ENCODE measurements at places on chromosomes 2 and 18.

- DNase-seq: no peak
Observed at GRCh38 chr2:230913406-230914143, 11.5 kb downstream of the GPR55 start.

- no peak for DNase-seq
Observed at GRCh38 chr18:79672490-79673276, 6.9 kb upstream of the CTDP1 start.

GRCh38 chr2:172427256-172427989 lies at the start of gene ITGA6:
TSS of gene ITGA6 (plus strand) at chr2:172427586.
- peak; percentile 81 for DNase-seq

DNA sequence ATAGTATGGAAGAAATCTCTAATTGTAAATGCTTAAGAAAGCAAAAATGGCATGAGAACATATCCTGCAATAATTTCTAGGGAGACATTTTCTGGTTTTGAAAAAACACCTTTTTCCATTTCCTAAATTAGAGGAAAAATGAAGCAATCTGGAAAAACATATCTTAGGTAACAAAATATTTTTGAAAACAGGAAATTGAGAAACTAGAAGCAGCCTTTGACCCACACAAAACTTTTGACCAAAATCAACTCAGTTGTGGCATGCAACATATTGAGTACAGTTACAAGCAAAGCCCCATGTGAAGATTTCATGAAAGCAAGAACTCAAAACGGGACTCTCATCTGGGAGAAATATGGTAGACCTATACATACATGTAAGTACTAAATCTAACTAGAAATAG lies 28.6 kb upstream of the CHAC2 start:
- DNase-seq: no peak

DNA sequence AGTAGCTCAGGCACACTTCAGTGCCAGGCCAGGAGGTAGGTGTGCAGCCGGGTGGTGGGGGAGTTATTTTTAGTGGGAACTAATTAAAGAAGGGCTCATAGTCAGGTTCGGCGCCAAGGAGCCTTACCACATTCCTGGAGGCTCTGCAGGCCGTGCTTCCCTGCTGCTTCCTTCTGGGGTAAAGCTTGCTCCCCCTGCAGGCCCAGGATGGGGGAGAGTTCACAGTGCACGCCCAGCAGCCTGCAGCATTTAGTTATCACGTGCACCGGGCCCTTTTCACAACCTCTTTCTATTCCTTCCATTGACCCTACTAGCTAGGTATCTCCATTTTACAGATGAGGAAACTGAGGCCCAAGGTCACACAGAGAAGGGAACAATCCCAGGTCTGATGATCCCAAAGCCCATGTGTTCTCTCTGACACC lies 2.5 kb downstream of the KCNF1 start:
- DNase-seq: peak; percentile 42

DNA sequence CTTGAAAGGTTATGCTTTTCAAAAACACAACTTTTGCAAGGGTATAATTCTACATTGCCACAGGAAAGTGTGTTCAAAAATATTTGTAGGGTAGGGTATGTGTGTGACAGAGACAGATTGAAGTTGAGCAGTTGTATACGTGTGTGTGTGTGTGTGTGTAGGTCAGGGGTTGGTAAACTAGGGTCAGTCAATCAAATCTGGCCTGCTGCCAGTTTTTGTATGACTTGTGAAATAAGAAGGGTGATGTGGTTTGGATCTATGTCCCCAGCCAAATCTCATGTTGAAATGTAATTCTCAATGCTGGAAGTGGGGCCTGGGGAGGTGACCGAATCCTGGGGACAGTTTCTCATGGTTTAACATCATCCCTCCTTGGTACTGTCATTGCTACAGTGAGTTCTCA lies 148.2 kb downstream of the CERS6 start:
- DNase-seq: no peak

DNA sequence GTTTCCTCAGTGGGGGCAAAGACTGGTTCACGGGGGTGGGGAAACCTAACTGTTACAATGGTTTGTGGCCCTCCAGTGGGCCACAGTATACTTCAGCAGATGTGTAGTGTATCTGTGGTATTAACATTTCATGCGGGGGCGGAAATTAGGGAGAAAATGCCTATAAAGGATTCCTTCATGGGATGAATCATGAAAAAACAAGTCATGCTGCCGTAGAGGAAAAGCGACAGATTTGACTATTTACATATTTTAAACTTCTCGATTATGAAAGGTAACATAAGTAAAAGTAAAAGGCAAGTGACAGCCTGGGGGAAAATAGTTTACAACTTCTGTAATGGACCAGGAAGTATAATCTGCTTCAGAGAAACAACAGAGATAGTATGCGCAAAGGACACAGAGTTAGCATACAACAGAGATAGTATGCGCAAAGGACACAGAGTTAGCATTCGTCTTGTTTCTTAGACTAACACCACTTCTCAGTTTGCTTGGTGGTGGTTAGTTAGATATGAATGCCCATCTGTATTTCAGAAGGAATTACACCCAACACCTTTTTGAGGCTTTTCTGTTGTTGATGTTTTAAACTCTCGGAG lies 41.1 kb downstream of the MRPS9 start:
- DNase-seq: no peak

GRCh38 chr18:46462523-46462922 lies 194.5 kb downstream of the LOXHD1 start:
- DNase-seq: no peak

DNA sequence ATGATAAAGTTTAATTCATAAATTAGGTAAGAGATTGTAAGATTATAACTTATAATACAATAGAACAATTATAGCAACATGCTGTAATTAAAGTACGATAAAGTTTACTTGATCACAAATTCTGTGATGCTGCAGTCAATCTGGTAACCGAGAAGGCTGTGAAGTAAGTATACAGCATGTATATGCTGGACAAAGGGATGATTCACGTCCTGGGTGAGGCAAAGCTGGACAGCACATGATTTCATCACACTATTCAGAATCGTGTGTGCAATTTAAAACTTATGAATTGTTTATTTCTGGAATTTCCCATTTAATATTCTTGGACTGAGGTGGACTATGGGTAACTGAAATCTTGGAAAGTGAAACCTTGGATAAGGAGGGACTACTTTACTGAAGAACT lies 522.2 kb upstream of the CNTNAP5 start:
- no peak for DNase-seq

DNA sequence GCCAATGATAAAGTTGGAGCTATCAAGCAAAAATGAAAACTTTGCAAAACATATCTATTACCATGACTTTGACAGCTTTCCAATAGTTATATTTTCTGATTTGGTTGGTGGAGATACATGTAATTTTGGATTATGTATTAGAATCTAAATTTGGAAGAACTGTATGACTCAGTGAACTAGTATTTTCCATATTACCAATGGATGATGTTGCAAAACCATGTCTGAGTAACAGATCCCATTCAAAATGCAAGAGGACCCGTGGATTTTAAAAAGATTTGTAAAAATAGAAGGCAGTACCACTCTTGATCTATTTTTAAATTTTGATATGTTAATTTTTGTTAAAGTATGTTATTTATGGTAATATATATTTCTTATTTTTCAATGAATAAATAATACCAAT lies 83.0 kb downstream of the TAF4B start:
- DNase-seq: no peak

GRCh38 chr2:9658972-9659371 lies 28.2 kb upstream of the YWHAQ start:
- DNase-seq: peak; percentile 70

DNA sequence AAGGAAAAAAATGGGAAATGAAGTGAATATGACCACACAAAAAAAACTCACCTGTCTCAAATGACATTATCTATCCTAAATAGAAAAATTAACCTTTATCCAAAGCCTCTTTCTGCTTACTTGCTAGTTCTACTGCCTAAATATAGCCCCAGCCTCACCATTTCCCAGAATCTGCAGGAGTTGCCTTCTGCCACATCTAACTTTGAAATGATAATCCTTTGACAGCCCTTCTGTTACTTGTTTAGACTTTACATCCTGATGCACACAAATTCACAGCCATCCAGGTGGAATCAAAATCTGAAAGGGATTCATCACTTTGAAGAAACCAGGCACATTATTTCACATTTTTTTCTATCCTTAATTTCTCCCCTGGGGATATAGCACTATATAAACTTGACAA lies 1356.2 kb upstream of the NXPH2 start:
- DNase-seq: no peak

DNA sequence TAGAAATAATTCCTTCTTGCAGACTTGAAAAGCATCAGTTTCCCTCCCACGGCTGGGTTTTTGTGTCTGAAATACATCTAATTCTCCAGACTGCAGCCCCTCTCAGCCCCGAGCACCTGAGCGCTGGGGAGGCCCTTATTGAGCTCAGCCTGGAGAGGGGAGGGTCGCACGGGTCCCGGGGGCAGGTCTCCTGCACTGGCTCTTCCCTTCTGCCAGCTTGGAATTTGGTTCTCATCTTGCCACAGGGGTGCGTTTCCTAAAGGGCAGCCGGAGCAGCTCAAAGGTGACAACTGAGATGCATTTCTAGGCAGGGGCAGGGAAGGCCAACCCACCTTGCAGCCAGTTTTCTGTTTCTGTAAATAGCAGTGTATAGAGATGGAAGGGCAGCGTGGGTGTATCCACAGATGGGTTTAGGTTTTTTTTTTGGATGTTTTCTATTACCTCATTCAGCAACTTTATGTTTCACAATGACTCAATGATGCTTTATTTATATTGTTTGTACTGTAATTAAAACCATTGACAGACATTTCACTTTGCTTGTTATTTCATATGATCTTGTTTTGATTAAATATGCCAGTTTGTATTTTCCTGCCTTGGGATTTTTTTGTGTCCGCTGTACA lies 37.0 kb downstream of the GBX2 start:
- DNase-seq: no peak

DNA sequence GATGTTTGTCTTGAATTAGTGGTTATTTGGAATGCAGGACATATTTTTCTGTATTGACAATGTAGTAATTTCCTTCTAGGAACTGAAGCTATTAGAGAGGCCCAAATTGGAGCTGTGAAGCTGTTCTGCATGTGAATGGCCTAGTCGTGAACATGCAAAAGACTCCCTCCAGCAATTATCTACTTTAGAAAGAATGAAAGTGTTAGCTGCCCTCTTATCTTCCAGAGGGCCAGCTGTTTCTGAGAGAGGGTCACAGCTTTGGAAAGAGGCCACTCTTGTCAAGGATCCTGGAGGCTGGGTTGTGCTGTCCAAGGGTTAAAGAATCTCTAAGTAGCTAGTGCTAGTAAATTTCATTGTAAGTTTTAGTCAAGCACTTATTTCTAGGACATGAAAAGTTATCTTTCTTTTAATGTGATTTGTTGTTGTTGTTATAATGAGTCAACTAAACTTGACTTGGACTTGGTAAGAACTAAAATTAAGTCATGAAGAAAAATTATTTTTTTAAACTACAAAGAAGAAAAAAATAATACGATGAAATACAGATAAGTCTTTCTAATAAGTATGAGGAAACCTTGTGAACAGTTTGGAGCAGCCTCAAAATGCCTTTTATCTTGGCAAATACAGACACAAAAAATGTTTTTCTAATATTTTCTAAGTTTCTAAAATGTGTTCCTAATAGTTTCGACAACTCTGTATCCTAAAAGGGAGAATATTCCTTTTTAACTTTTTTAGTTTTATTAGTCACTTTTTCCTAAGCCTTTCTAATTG lies 36.8 kb downstream of the DPP4 start:
- no peak for DNase-seq

DNA sequence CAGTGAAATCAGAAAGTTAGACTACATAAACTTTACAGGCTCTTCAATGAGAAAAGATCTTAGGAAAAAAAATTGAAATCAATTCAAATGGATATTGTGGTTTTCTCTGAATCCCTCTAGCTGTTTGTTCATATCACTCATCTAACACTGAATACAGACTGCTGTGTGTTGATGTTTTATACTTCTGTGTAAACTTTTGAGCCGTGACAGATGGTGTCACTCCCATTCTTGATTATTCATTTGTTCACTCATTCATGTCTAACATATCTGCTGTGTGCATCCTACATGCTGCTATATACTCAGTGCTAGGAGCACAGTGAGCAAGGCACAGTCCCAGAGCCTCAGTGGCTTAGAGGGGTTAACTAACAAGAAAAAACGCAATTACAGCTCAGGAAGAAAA lies 12.6 kb downstream of the KLHL23 start:
- DNase-seq: no peak

DNA sequence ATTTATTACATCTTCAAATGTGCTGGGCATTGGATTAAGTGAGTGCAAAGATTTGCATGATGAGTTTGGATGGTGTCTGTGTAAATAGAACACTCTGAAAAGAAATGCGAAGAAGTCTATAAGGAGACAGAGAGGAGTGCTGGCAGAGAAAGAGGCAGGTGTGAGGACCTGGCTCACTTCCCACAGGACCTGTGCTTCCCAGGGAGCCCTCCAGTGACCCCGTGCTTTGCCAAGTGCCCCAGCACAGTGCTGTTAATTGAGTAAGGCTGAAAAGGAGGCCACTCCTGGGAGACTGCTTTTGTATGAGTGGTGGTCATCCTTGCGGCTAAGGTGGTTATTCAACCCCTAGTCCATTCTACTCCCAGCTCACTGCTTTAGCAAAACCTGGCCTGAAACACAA lies 230.8 kb downstream of the OSR1 start:
- no peak for DNase-seq

All from H54 (cell line).